ENCODE measurements at places on chromosomes 5 and 9.

GRCh38 chr5:106875591-106876297 is 795.0 kb downstream of the EFNA5 start:
- DNase-seq: peak; percentile 52

DNA sequence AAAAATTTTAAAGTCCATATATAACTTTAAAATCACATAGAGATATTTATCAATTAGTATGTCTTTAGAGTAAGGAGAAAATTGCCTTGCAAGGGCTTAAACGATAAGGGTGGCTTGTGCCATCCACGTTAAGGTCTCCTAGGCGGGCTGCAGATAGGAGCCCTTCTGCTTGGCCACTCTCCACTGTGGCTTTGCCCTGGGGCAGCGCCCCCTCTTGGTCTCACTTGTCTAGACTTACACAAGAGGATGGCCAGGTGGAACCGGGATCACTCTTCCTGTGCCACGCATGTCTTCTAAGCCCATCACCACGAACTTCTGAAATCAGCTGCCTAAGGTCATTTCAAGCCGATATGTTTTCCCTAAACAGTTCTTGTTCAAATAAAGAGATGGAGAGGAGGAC is 2.9 kb downstream of the FPGS start:
- DNase-seq: peak; percentile 83

GRCh38 chr5:41787265-41787664 is 83.0 kb downstream of the OXCT1 start:
- no peak for DNase-seq

GRCh38 chr9:84432746-84433145 is 92.2 kb upstream of the SLC28A3 start:
- DNase-seq: no peak

GRCh38 chr5:27336817-27337216 is 298.4 kb upstream of the CDH9 start:
- DNase-seq: no peak

DNA sequence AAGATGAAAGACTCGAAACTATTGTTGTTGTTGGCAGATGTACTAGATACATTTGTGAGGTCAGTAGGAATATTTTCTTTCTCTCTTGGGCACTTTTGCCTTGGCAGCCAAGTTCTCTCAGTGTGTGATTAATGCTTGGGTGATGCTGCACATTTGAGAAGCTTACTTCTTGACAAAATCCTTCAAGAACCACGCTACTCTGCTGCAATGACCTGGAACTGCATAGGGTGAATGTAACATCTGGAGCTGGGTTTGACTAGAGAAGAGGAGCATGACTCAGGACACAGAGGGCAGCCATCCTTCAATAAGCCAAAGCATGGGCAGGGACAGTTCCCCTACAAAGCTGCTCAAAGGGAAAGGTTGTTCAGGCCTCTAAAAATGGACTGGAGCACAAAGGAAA is 75.5 kb upstream of the PUM3 start:
- no peak for DNase-seq

DNA sequence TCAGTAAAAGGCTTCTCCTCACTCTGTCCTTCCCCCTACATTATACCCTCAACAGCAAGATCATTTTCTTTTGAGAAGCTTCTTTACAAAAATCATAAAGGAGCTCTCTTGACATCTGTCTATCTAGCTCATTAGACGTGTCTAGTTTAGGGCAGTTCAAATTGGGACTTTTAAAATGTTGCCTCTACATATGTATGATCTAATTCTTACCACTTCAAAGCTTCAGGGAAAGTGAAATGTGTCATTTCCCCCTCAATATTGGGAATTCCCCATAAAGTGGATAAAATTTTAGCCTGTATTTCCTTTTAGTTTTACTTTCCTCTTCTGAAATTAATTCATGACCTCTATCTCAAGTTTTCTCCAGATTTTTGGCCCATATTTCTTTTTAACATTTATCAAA is 323.7 kb downstream of the ARRDC3 start:
- no peak for DNase-seq

DNA sequence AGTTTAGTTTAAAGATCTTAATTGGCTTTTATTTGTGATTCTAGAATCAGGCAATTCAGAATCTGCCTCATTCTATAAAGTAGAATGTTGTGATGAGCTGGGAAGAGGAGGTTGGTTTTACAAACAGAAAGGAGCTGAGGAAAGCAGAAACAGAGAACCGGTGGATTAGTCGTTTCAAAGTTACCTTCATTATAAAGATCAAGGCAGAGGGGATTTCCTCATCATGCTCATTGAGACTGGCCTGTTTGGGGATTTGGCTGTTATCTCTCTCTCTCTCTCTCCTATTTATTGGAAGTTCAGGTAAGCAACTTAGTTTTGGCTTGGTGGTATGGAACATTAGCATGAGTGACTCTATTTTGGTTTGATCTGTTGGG is 134.0 kb downstream of the GCNT1 start:
- no peak for DNase-seq

DNA sequence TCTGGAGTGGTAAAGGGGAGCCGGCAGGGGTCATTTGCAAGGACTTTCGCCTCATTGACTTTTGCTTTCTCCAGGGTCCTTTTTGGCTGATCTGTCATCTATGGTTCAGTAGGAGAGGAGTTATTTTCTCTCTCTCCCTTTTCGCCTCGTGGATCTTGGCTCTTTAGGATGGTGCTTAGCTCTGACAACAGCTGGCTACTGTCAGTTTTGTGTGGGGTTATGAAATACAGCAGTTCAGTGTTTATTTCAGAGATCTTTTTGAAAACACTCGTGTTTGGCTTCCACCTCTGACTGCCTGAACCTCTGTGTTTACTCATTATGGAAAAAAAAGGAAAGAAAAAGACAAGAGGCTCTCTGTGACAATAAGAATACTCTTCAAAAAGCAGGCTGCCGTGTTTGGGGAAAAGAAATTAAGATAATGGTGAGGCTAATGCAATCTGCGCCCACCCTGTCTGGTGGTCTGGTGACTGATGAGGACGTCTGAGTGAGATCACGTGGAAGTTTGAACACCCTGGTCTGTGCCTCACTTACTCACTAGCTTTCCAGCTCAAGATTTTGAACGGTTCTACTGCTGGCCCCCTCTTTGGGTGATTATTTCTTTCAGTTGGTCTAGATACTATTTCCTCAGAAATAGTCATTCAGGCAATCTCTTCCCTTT is 567.7 kb downstream of the CAAP1 start:
- DNase-seq: no peak

- DNase-seq: no peak
Observed at GRCh38 chr5:175677571-175677970, 19.7 kb downstream of the HRH2 start.

- DNase-seq: no peak
Observed at GRCh38 chr5:118407958-118408357, 580.4 kb downstream of the DTWD2 start.

DNA sequence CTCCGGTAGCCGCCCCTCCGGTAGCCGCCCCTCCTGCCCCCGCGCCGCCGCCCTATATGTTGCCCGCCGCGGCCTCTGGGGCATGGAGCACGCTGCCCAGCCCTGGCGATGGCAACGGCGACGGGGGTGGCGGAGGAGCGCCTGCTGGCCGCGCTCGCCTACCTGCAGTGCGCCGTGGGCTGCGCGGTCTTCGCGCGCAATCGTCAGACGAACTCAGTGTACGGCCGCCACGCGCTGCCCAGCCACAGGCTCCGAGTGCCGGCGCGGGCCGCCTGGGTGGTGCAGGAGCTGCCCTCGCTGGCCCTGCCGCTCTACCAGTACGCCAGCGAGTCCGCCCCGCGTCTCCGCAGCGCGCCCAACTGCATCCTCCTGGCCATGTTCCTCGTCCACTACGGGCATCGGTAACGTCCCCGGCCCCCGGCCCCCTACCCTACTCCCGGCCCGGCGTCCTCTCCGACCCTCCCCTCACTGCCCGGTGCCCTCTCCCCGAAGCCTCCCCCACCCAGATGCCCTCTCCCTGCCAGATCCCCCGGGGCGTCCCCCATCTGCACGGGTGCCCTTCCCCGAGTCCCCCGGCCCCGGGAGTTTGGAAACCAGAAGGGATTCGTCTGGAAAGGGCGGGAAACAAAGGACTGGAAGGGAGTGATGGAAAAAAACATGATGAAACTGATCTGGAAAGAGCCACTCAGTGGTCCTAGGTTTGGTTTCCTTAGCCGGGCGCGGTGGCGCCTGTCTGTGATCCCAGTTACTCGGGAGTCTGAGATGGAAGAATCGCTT is 417 bp downstream of the SRD5A1 start:
- peak; percentile 60 for DNase-seq

- DNase-seq: no peak
Observed at GRCh38 chr9:5515261-5515650, 4.9 kb downstream of the PDCD1LG2 start.

- no peak for DNase-seq
Observed at GRCh38 chr5:79544131-79544530, 30.2 kb upstream of the HOMER1 start.

DNA sequence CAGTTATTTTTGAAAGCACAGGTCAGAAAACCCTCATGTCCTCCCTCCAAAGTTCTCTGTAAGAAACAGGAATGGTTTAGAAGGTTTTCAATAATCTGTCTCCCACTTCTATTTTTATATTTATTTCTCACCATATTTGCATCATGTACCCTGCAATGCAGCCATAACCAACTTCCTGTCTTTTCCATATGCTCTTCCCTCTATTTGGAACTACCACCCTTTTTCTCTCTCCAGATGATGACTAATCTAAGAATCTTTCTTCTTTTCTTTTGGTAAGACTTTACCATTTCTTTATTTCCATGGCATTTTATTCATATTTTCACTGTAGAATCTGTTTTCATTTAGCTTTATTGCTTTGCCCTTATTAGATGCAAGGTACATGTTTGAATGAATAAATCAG is 33.9 kb downstream of the MAN2A1 start:
- no peak for DNase-seq

DNA sequence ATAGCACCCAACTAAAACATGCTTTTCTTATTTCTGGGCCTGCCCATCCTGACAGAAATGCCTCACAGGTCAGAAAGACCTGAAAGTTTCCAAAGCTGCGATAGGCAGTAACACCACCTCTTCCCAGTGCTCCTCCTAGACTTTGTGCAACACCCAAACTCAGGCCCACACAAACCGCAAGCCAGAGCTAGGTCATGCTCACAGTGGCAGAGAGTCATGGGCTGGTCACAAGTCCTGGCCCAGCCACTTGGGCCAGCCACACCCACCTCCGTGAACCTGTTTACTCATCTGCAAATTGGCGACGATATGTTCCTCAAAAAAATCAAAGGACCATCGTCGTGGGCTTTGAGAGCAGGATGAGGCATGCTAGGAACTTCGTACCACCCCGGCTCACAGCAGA is 44.0 kb upstream of the SLC25A51 start:
- no peak for DNase-seq

GRCh38 chr5:178695556-178695955 is 34.9 kb downstream of the ZNF354A start:
- no peak for DNase-seq

DNA sequence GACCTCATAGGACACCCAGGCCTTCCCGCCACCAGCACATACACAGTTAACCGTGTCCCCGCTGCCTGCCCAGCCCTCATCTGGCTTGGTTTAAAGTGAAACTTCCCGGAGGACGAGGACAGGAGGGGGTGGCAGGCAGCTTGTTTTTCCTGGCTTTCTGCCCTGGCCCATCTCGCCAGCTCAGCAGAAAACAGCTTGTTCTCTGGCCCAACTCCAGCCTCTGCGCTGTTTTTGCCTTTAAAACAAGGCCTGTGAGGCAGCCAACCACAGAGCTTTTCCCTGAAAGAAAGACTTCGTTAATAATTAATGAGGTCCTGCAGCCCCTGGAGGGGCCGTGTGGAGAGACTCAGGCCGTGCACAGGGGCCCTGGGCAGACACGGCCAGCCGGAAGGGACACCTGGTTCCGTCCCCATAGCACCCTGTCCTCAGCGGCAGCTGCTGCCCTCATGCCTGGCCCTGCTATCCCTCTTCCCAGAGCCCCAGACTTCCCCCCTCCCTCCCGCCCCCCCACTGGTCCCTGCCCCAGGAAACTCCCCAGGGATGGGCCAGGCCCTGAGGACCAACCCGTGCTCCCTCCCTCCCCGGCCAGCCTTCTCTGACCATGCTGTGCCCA is 108.7 kb downstream of the RXRA start:
- DNase-seq: no peak

- DNase-seq: no peak
Observed at GRCh38 chr5:159702301-159702700, 214.0 kb upstream of the ADRA1B start.

GRCh38 chr9:134886413-134886913 is 5.9 kb downstream of the FCN2 start:
- DNase-seq: no peak

DNA sequence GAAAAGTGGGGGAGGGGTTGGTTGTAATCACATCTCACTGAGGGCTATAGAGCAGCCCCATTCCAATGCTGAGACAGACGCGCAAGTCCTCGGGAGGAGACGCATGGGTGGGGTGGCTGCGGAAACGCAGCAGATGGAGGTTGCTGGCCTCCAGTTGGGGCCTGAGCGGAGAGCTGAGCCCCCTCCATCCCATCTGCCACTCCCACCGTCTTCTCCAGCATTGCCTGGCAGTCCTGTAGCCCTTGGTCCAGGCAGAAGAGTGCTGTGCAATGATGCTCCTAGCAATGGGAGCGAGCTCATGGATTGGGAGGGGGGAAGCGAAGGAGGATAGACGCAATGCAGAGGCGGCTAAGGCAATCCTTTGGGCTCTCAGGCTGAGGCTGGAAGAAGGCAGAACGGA is 79.4 kb upstream of the GLRA1 start:
- no peak for DNase-seq

GRCh38 chr5:115333164-115333563 is 36.7 kb upstream of the CCDC112 start:
- DNase-seq: no peak

GRCh38 chr5:472076-472655 is 29.2 kb downstream of the EXOC3 start:
- no peak for DNase-seq

DNA sequence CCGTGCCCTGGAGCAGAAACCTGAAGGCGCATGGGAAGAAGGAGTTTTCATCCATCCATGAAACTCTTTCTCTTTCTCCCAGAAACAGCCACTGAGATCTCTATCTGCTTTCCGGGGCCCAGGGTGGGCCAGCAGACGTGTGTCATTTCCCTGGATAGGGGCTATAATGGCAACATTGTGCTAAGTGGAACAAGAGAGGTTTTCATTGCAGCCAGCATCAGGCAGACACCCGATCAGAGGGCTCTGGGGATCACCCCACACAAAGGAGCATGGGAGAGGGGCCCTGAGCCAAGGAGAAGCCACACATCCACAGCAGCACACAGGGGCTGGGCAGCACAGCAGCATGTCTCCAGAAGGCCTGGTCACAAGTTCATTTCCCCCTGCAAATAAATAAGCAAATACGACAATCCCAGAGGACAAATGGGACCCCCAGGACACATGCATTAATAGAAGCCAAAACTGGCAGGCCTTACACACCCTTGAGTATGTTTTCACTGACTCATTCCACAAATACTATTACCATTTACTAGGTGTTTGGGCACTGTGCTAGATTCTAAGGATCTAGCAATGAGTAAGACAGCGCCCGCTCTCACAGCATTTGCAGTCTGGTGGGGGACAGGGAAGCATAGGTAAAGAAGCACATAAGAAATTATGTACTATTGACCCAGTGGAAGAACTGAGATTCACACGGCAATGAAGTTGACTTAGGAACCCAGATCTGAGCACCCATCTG is 4.3 kb upstream of the AFAP1L1 start:
- DNase-seq: no peak

GRCh38 chr5:21181609-21182125 is 1193.7 kb upstream of the CDH18 start:
- no peak for DNase-seq

Data from endothelial cell (in vitro differentiated cells).